CMK (cell line): ENCODE measurements at places on chromosomes 5 and 9.

GRCh38 chr9:94649100-94649819 lies 9.9 kb upstream of the FBP1 start:
- DNase-seq = no peak

DNA sequence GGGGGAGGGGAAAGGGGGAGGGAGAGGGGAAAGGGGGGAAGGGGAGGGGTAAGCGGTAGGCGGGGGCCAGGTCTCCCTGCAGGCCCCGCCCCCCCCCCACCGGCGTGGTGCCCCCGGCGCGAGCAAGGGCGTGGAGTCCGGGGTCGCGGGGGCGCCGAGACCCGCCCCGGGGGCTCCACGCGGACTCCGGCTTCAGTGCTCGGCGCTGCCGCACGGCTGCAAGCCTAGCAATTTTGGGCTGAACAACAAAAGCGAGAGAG lies 10.8 kb downstream of the C9orf50 start:
- no peak for DNase-seq

- DNase-seq = no peak
These were observed 280.9 kb downstream of the MARCHF11 start for GRCh38 chr5:15898641-15899040.

GRCh38 chr9:132742821-132743311 lies 72.6 kb downstream of the GTF3C4 start:
- no peak for DNase-seq

- DNase-seq = no peak
These were observed 26.5 kb downstream of the MRPS27 start for GRCh38 chr5:72293495-72294055.

GRCh38 chr5:126516133-126516532 lies 78.9 kb downstream of the ALDH7A1 start:
- DNase-seq = no peak

- no peak for DNase-seq
These were observed 78.4 kb downstream of the EBF1 start for GRCh38 chr5:159021136-159021900.

- DNase-seq = no peak
These were observed 59.0 kb upstream of the PALM2AKAP2 start for GRCh38 chr9:109721001-109721400.

DNA sequence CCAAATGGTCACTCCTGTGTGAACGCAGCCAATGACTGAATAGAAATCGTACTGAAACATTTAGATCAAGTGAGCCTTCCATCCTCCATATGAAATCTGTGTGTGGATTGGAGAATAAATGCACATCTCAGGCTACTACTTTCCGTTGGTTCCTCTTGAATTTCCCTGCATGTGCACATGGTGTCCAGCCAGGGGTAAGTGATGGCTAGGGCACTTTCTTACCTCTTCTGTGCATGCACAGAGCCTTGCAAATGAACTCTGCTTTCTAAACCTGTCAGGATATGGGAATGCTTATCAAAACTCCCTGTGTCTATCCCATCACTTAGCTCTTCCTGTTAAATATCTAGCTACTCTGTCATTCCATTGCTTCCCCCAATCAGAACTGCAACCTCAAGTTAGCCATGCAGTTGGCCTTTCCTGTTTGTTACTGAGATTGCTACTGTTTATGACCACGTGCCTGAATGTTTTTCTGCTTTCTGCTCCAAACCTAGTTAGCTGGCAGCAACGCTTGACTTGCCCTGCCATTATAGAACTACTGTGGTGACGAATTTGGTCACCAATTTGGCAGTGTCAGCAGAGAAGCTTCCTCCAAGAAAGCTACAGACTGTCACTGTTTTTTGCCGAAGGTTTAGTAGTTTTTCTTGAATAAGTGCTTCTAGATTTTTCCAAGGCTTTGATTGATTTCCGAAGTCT lies 661.6 kb downstream of the LRRC70 start:
- DNase-seq = no peak

GRCh38 chr5:140133514-140134167 lies 7.9 kb downstream of the IGIP start:
- no peak for DNase-seq

GRCh38 chr5:72606525-72606924 lies 99.3 kb upstream of the ZNF366 start:
- no peak for DNase-seq

DNA sequence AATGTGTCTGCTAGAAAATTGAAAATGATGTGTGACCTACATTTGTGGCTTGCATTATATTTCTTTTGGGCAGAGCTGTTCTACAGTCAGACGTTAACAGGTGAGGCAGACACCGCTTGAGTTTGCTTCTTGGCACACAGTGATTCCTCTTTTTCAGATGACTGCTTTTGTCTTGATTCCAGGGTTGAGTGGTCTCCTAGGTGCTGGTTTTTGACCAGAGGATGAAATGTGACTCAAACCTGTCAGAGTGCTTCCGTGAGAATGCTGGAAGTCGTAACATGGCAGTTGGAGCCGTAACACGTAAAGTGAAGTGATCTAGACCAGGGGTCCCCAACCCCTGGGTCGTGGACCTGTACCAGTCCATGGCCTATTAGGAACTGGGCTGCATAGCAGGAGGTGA lies 28.3 kb upstream of the NDFIP1 start:
- DNase-seq = no peak

DNA sequence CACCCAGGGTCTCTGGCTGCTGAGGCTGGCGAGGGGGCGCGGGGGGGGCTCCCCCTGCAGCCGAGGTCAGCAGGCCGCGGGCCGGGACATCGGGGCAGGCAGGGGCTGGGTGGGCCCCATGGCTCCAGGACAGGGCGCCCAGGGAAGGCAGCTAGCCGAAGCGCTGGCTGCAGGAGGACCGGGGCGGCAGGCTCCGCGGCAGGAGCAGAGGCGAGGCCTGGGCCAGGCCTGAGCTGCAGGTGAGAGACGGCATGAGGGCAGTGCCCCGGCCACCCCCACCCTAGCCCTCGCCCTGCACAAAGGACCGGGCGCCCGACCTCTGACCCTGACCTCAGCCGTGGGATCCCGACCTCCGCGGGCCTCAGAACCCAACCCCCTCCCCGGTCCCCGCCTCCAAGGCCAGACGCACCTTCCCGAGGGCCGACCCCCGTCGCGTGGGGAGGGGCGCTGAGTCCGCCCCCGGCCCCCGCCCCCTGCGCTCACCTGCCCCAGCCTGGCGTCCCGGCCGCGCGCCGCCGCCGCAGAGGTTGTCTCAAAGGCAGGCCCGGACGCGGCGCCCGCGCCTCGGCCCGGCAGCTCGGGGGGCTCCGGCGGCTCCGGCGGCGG lies 431 bp downstream of the RNF208 start:
- DNase-seq = no peak

GRCh38 chr5:142770650-142771609 lies 753 bp downstream of the ARHGAP26 start:
- DNase-seq = no peak
